ENCODE measurements at places on chromosomes 3 and 15. TPM values are rescaled to one million over a fixed set of nuclear protein-coding genes. Genes with fewer than 3 reads are reported as not detected.

The PLA1A gene
- 1.3 TPM for total RNA-seq

The SH2D7 gene
- not detected for total RNA-seq

GRCh38 chr3:37974121-37975083 lies 16.2 kb upstream of the VILL start:
- DNase-seq: peak; percentile 64

The STARD5 gene
- 1.8 TPM for total RNA-seq

The SKOR1 gene
- total RNA-seq: 0.07 TPM

DNA sequence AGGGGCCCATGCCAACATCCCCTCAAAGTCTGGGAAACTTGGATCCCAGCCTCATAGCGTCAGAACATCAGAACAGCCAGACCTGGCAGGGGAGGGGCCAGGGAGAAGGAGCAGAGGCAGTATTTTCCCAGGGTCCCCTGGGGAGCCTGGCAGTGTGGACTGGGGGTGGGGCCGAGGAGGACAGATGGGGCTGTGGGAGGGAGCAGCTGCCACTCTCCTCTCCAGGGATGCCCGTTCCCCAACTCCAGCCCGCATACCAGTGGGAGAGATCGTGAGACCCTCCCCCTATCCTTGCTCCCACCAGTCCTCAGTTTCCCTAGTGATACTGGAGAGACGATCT lies 6.5 kb upstream of the DNAJB8 start:
- no peak for DNase-seq

GRCh38 chr3:101256511-101256910 lies 63.9 kb downstream of the IMPG2 start:
- no peak for DNase-seq

DNA sequence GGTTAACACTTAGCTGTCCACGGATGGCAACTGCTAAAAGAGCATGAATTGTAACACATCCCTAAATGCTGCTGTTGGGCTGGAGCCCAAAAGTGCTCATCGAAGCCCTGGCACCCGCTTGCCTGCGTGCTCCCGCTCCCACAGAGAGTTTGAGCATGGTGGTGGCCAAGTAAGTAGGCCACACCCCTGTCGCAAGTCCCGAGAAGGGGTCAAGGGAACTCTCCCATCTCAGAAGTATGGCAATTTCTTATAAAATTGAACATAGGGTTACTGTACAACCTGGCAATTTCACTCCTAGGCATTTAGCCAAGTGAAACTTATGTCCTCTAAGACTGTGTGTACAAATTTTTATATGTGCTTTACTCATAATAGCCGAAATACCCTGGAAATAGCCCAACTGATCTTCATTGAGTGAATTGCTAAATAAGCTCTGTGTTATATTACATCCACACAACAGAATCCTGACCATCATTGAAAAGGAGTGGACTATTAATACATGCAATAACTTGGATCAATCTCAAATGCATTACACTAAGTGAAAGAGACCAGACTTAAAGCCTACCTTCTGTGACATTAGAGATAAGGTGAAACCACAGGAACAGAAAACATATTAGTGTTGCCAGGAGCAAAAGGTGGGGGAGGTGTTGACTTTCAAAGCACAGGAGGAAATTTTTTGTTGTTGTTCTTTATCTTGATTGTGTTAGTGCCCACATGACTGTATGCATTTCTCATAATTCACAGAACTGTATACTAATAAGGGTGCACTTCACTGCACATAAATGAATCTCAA lies 1.5 kb upstream of the GCSAM start:
- DNase-seq: no peak

The TMEM108 gene
- 0.52 TPM for total RNA-seq

GRCh38 chr3:184485241-184485640 lies 76.3 kb upstream of the EPHB3 start:
- no peak for DNase-seq

Data from left ventricle myocardium superior (tissue), 1 donor.